ENCODE measurements at places on chromosomes 4 and X.

DNA sequence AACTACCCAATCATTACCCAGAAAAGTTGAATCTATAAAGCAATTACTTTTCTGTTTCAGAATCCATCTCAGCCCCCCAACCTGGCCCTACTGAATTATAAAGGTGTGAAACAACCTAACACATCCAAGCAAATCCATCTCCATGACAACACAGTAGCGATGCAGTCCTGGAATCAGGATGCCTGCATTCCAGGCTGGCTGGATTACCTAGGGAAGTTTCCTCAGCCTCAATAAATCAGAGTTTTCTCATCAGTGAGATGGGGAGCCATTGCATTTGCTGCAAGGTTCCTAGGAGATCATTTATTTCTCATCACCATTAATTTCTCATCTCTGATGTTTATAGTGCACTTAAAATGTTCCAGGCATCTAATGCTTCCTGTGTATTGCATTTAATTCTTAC is 46.0 kb downstream of the LNX1 start:
- DNase-seq, result no peak

- no peak for DNase-seq
Measured at GRCh38 chrX:97854086-97854485, 970.4 kb downstream of the RPA4 start.

GRCh38 chr4:138798404-138798803 is 217.2 kb upstream of the NOCT start:
- DNase-seq, result no peak

DNA sequence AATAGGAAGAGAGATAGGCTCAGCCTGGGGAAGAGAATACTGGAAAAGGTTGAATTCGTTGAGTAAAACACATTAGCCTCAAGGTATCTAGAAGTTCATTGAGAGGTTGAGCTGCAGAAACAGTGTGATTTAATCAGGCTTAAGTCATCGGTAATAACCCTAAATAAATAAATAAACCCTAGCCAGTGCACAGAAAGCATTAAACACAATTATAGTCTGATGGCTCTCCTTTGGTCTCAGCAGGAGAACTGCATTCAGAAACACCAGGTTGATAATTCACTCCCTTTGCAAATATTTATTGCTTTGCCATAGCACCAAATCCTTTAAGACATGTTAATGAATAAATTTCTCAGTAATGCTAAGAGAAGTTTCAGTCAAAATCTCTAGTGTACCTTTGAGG is 9.6 kb downstream of the DCX start:
- DNase-seq, result no peak

GRCh38 chrX:23855569-23855968 is 52.2 kb downstream of the APOO start:
- DNase-seq, result no peak

DNA sequence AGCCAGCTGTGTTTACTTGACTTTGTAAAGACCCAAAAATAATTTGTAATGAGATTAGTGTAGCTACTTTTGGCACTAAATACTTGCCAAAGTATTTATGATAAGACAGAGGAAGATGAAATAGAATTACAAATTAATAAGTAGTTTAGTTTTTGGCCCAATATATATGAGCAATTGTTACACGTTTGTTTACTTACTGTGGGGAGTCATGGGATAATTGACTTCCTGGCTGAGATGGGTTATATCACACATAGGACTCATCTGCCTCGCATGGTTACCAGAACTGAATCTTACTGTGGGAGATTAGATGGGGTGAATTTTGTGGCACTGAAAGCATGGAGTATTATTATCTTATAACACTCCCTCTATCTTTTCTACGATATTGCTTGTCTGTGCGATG is 66.6 kb downstream of the INTS12 start:
- DNase-seq, result no peak

DNA sequence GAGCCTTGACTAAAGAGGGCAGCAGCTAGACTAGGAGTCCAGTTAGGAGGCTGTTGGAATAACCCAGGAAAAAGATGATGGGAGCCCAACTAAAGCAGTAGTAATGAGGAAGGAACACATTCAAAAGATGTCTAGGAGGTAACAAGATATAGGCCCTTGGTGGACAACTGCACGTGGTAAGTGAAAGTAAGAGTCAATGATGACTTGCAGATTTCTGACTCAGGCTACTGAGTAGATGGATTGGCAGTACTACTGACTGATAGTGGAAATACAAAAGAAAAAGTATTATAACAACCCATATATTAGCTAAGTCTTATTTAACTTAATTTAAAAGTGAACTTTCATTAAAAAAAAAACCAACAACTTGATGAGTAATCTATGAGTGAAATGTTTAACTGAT is 74.0 kb downstream of the PAK3 start:
- no peak for DNase-seq

GRCh38 chr4:83179205-83179604 is 64.7 kb upstream of the PLAC8 start:
- no peak for DNase-seq

DNA sequence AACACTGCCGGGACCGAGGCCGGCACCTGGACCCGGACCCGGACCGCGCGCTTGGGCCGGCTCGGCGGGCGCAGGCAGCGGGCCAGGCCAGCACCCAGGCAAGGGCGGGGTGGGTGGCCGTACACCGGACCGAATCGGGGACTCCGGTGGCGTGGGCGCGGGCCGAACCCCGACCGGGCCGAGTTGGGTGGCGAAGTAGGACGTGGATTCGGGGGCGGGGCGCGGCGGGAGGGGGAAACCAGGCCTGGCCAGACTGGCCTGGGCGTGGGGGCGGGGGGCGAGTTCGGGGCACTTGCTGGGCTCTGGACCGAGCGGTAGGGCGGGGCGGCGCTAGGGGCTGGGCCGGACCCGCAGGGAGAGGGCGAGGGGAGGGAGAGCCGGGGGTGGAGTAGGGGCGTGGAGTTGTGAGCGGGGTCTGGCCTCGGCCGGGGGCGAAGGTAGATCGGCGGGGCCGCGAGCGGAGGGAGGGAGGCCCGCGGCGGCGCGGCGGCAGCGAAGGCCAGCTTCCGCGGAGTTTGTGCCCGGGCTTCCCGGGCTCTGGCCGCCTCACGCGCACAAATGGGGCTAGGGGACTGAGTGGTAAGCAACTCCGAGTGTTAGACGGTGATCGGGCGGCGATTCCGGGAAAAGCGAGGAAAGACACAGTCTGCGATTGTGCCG is 1.8 kb upstream of the BCORL1 start:
- no peak for DNase-seq

GRCh38 chrX:149647505-149647904 is 15.9 kb upstream of the TMEM185A start:
- no peak for DNase-seq

GRCh38 chr4:175705407-175705806 is 106.7 kb downstream of the GPM6A start:
- no peak for DNase-seq

GRCh38 chrX:125210146-125210545 is 109.5 kb upstream of the TEX13C start:
- no peak for DNase-seq

DNA sequence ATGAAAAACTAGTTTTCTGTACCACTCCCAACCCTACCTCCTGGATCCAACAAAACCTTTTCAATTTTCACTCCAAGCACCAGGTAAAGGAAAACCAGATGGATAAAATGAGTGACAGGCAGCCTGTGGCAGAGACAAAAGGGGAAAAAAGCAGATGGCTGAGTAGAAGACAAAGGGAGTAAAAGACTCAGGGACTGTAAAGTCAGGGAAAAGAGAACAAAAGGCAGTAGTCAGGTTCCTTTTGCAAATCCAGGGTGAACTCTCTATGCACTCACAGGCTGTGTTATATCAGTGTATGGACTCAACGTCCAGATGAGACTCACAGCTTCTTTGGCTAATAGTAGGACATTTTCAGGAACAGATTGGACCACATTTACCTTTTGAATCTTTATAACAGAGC is 54.2 kb downstream of the QRFPR start:
- no peak for DNase-seq

- no peak for DNase-seq
Measured at GRCh38 chrX:4710618-4711433, 997.4 kb upstream of the PRKX start.

DNA sequence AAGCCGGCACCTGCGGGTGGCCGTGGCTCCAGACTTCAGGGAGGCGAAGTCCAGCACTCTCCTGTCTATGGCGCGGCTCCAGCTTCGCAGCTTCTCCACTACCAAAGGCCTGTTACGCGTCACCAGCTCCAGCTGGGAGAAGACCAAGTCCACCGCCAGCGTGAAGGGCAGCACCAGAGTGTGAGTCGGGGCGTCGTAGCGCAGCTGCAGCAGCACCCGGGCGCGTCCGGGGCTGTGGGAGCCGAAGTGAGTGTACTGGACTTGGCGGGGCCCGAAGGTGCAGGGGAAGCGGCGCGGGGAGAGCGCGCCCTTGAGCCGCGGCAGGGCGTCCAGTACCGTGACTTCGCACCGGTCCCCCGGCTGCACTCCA is 444 bp downstream of the FREM3 start:
- DNase-seq, result no peak

DNA sequence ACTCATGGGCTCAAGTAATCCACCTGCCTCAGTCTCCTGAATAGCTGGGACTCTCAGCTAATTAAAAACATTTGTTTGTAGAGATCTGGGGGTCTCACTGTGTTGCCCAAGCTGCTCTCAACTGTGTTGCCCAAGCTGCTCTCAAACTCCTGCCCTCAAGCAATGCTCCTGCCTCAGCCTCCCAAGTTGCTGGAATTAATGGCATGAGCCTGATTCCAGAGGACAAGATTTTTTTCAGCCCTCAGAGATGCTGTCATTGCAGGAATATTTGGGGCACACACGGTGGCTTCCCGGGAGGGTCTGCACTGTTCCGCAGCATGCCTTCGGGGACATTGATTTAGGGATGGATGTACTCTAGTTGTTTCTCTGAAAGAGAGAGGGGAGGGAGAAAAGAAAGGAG is 49.7 kb downstream of the STK32B start:
- DNase-seq, result no peak

GRCh38 chr4:151661873-151662272 is 98.9 kb downstream of the GATB start:
- DNase-seq, result no peak

Measured in stimulated activated CD4-positive, alpha-beta T cell treated with anti-CD3 and anti-CD28 coated beads, Interleukin-15, amount 100 ng/mL, for 1 hour (primary cell).